Vagina (tissue), 2 donors: ENCODE measurements at places on chromosomes 5 and 9. TPM values are rescaled to one million over a fixed set of nuclear protein-coding genes. Genes with fewer than 3 reads are reported as not detected.

PHF24 gene
- total RNA-seq = 0.25 TPM

CNTNAP3B gene
- 34.1 TPM for total RNA-seq

TAS2R1 gene
- total RNA-seq = not detected

ARSB gene
- total RNA-seq = 12.3 TPM
